ENCODE measurements at places on chromosomes 6 and 20. TPM values are rescaled to one million over a fixed set of nuclear protein-coding genes. Genes with fewer than 3 reads are reported as not detected.

BMP6 gene
- 0.72 TPM for total RNA-seq

SH3BGRL2 gene
- 2.2 TPM for total RNA-seq

CDSN gene
- not detected for total RNA-seq

MOXD1 gene
- 19.5 TPM for total RNA-seq

SCAND1 gene
- total RNA-seq: 69.8 TPM

DOK5 gene
- total RNA-seq: 12.7 TPM

VIP gene
- total RNA-seq: not detected

- peak; percentile 95 for DNase-seq
- peaks cover 56% of the 10 kb centered on the region for H3K27me3 ChIP-seq
- peaks cover 2% of the 10 kb centered on the region for H3K4me1 ChIP-seq
- peak overlapping the region; percentile 30 for H3K4me3 ChIP-seq
- no peak overlapping the region for H3K27ac ChIP-seq
- no peaks in the 10 kb centered on the region for H3K36me3 ChIP-seq
Measured at GRCh38 chr20:32031007-32031958, 20.8 kb upstream of the HCK start.

- no peaks in the 10 kb centered on the region for H3K4me1 ChIP-seq
- H3K36me3 ChIP-seq: no peaks in the 10 kb centered on the region
- no peak overlapping the region for H3K4me3 ChIP-seq
Measured at GRCh38 chr6:104212977-104213668, 646.6 kb downstream of the HACE1 start.

GRCh38 chr20:57902473-57902872 lies 192.7 kb upstream of the PMEPA1 start:
- H3K27me3 ChIP-seq: peaks cover 29% of the 10 kb centered on the region
- H3K27ac ChIP-seq: no peak overlapping the region
- peak; percentile 96 for DNase-seq
- peaks cover 22% of the 10 kb centered on the region for H3K4me1 ChIP-seq

DNA sequence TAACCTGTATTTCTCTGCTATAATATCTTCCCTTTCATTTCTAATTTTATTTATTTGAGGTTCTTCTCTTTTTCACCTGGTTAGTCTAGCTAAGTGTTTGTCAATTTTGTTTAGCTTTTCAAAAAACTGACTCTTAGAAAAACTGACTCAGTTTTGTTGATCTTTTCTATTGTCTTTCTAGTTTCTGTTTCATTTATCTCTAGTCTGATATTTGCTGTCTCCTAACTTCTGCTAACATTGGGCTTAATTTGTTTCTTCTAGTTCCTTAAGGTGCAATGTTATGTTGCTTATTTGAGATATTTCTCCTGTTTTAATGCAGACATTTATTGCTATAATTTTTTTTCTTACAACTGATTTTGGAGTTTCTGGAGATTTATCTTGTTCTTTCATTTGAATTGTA lies 1011.0 kb downstream of the EPHA7 start:
- no peaks in the 10 kb centered on the region for H3K4me1 ChIP-seq
- H3K4me3 ChIP-seq: no peak overlapping the region
- H3K27ac ChIP-seq: no peak overlapping the region
- H3K36me3 ChIP-seq: no peaks in the 10 kb centered on the region

- no peaks in the 10 kb centered on the region for H3K36me3 ChIP-seq
- peak; percentile 88 for DNase-seq
- no peak overlapping the region for H3K27ac ChIP-seq
- peaks cover 55% of the 10 kb centered on the region for H3K27me3 ChIP-seq
- H3K4me1 ChIP-seq: no peaks in the 10 kb centered on the region
Measured at GRCh38 chr6:41371992-41372831, 36.8 kb downstream of the NCR2 start.

DNA sequence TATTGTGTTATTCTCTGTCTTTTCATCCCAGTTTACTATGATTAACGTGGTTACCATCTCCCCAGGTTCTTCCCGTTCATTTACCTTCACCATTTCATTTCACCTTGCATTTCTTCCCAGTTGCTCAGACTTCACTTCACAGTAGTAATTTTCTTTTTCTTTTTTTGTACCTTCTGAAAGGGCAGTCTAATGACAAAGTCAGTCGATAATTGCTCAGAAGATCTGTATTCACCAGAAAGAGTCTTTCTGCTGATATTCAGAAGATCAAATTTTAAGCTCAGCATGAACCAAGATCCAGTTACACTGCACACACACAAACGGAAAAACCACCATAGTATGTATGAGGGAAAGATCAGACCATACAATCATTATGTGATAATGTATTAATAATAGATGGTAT lies 265.5 kb downstream of the ADGB start:
- H3K27me3 ChIP-seq: no peaks in the 10 kb centered on the region
- DNase-seq: no peak
- no peak overlapping the region for H3K27ac ChIP-seq
- H3K4me1 ChIP-seq: no peaks in the 10 kb centered on the region
- H3K36me3 ChIP-seq: no peaks in the 10 kb centered on the region
- H3K4me3 ChIP-seq: no peak overlapping the region

- H3K4me3 ChIP-seq: no peak overlapping the region
- no peaks in the 10 kb centered on the region for H3K4me1 ChIP-seq
- H3K36me3 ChIP-seq: no peaks in the 10 kb centered on the region
- no peak for DNase-seq
Measured at GRCh38 chr20:36390719-36391415, 84.7 kb downstream of the DLGAP4 start.

DNA sequence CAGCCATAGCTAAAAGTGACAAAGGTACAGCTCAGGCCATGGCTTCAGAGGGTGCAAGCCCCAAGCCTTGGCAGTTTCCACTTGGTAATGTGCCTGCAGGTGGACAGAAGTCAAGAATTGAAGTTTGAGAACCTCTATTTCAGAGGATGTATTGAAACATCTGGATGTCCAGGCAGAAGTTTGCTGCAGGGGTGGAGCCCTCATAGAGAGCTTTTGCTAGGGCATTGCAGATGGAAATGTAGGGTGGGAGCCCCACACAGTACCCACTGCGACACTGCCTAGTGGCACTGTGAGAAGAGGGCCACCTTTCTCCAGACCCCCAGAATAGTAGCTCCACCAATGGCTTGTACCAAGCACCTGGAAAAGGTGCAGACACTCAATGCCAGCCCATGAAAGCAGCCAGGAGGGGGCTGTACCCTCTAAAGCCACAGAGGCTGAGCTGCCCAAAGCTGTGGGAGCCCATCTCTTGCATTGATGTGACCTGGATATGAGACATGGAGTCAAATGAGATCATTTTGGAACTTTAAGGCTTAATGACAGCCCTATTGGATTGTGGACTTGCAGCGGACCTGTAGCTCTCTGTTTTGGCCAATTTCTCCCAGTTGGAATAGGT lies 1299.4 kb upstream of the MAP3K7 start:
- DNase-seq: no peak
- H3K27ac ChIP-seq: no peak overlapping the region
- no peaks in the 10 kb centered on the region for H3K27me3 ChIP-seq
- H3K4me3 ChIP-seq: no peak overlapping the region
- no peaks in the 10 kb centered on the region for H3K36me3 ChIP-seq
- no peaks in the 10 kb centered on the region for H3K4me1 ChIP-seq

DNA sequence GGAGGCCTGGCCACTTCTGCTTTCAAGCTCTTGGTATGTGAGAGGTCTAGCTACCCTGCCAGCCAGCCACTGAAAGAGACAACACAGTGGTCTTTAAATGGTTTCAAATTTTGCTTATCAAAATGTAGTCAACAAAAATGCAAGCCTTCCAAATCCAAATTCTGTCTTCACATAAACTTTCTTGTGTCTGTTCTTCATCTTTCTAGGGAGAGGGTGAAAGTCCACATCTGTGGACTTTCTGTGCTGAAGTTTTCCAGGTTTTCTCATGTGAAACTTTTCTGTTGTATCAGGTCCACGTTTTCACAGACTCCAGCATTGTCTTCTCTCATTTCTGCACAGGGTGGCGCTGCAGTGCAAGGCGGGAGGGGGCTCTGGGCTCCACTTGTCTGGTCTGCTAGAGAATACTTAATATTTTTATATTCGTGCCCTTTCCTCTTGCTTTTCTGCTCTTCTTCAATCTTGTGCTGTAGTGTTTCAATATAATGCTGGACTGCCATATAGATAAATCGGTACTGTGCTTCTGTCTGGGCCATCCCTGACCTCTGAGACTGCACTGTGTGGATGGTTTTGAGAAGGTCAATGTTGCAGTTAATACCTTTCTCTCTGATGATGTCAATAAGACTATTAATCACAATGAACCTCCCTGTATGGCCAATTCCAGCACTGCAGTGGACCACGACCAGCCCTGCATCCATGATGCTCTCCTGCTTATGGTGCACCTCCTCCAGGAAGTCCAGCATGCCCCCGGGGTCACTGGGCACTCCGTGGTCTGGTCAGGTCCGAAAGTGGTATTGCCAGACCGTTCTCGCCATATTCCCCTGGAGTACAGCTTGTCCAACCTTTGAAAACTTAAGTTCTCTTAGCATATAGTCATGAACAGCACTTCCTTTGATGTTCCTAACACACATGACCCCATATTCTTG lies 161.6 kb upstream of the TNFAIP3 start:
- no peak overlapping the region for H3K27ac ChIP-seq
- H3K4me1 ChIP-seq: peaks cover 19% of the 10 kb centered on the region
- DNase-seq: no peak
- no peaks in the 10 kb centered on the region for H3K27me3 ChIP-seq
- no peak overlapping the region for H3K4me3 ChIP-seq
- H3K36me3 ChIP-seq: no peaks in the 10 kb centered on the region

DNA sequence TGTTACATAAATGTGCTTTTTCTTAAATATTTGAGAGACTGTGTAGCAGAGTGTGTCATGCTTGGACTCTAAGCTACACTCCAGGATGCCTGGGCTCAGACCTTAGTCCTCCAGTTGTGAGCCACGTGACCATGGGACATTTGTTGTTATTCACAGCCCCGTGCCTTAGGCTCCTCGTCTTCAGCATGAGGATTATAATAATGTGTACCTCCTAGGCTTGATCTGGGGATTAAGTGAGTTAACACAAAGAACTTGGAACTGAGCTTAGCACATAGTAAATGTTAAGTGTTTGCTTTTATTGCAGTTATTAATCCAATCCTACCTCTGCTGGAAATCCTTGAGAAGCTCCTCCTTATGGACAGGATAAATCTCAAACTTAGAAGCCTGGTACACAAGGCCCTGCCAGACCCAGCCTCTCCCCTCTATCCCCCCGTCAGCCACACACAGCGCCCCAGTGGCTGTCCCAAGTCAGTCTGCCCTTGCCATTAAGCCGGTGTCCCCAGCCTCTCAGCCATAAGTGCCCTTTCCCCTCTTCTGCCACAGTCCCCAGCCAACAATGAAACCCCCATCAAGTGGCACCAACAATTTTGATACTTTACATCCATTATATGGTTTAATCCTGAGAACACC lies 177.5 kb downstream of the TMEM242 start:
- H3K4me3 ChIP-seq: no peak overlapping the region
- DNase-seq: peak; percentile 95
- no peaks in the 10 kb centered on the region for H3K36me3 ChIP-seq
- no peaks in the 10 kb centered on the region for H3K27me3 ChIP-seq
- H3K27ac ChIP-seq: peak overlapping the region; percentile 87

- H3K4me3 ChIP-seq: no peak overlapping the region
- H3K36me3 ChIP-seq: no peaks in the 10 kb centered on the region
- H3K27ac ChIP-seq: no peak overlapping the region
- H3K4me1 ChIP-seq: peaks cover 33% of the 10 kb centered on the region
- no peaks in the 10 kb centered on the region for H3K27me3 ChIP-seq
- DNase-seq: no peak
Measured at GRCh38 chr20:25535762-25536161, 49.6 kb downstream of the NINL start.

DNA sequence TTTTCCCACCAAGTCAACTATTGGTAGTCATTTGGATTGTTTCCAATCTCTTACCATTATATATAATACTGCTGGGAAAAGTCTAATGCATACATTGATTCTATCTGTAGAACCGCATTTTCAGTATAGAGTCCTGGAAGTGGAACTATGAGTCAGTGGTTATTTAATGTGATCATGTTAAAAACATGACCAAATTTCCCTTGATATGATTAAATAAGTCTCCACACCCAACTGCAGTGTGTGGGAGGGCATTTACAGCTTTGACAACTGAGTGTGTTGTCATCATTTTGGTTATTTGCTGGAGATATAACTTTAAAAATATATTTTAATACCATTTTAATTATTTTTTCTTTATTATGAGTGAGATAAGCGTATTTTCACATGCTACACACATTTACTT lies 1027.6 kb downstream of the EYS start:
- DNase-seq: no peak
- H3K4me3 ChIP-seq: no peak overlapping the region
- no peaks in the 10 kb centered on the region for H3K4me1 ChIP-seq

- DNase-seq: peak; percentile 81
- H3K27me3 ChIP-seq: no peaks in the 10 kb centered on the region
- H3K4me1 ChIP-seq: peaks cover 5% of the 10 kb centered on the region
- H3K36me3 ChIP-seq: no peaks in the 10 kb centered on the region
- H3K27ac ChIP-seq: no peak overlapping the region
Measured at GRCh38 chr6:108800427-108800864, 47.8 kb upstream of the ARMC2 start.

- H3K27me3 ChIP-seq: no peaks in the 10 kb centered on the region
- no peaks in the 10 kb centered on the region for H3K36me3 ChIP-seq
- H3K4me1 ChIP-seq: no peaks in the 10 kb centered on the region
- no peak overlapping the region for H3K27ac ChIP-seq
- no peak overlapping the region for H3K4me3 ChIP-seq
Measured at GRCh38 chr6:64034291-64034690, 398.7 kb downstream of the PHF3 start.

DNA sequence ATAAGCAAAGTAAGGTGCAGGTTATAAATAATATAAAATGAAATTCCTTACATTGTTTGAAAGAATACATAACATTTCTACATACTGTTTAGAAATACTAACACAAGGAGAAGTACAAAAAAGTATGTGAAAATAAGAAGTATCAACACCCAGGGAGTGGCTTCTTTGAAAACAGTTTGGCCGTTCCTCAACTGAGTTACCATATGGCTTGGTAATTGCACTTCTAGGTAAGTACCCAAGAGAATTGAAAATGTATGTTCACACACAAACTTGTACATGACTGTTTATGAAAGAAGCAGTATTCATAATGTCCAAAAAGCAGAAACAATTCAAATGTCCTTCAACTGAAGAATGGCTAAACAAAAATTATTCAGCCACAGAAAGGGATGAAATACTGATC lies 30.7 kb downstream of the PAK5 start:
- no peak overlapping the region for H3K4me3 ChIP-seq
- no peak for DNase-seq
- H3K36me3 ChIP-seq: no peaks in the 10 kb centered on the region
- no peaks in the 10 kb centered on the region for H3K27me3 ChIP-seq
- H3K4me1 ChIP-seq: no peaks in the 10 kb centered on the region
- H3K27ac ChIP-seq: no peak overlapping the region

All from osteoblast (primary cell).